ENCODE measurements at places on chromosomes 3 and 15. TPM values are rescaled to one million over a fixed set of nuclear protein-coding genes. Genes with fewer than 3 reads are reported as not detected.

FMN1 gene
- 1.1 TPM for total RNA-seq

GJD2 gene
- total RNA-seq = 3.3 TPM

ITIH1 gene
- total RNA-seq = not detected

MUC4 gene
- 2.5 TPM for total RNA-seq

SEMA3G gene
- total RNA-seq = 0.59 TPM

DNA sequence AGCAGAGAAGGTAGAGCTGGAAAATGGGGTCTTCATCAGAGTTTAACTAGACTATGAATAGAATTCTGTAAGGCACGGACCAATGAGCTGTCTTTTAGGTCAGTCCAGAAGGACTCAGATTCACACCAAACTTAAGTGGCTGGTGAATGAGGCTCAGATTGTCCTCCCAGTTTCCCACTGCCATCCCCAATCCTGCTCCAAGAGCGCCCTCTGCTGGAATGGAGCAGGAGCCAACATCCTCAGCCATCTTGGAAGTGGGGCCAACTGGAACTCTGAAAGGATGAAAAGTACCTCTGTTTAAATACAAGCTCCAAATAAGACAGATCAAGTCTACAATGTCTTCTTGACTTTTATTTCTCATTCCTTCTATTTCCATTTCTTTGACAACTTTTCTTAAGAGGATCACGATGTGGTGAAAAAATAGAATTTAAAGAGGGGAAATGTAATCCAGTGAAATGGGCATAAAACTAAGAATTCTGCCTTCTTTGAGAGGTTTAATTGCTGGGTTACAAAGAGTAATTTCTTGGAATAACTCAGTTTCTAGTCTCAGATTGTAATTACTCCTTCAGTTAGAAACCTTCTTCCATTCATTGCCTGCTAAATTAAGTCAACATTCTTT, 217.1 kb upstream of the TPRG1 start:
- H3K27me3 ChIP-seq = no peaks in the 10 kb centered on the region
- peak; percentile 86 for DNase-seq
- no peaks in the 10 kb centered on the region for H3K4me1 ChIP-seq
- no peak overlapping the region for H3K4me3 ChIP-seq
- no peaks in the 10 kb centered on the region for H3K36me3 ChIP-seq
- no peak overlapping the region for H3K27ac ChIP-seq

- DNase-seq = no peak
- peaks cover 20% of the 10 kb centered on the region for H3K36me3 ChIP-seq
- no peak overlapping the region for H3K27ac ChIP-seq
- H3K4me1 ChIP-seq = peaks cover 3% of the 10 kb centered on the region
- peaks cover 2% of the 10 kb centered on the region for H3K27me3 ChIP-seq
- H3K4me3 ChIP-seq = no peak overlapping the region
Measured at GRCh38 chr15:57872281-57873030, 165.9 kb downstream of the POLR2M start.

DNA sequence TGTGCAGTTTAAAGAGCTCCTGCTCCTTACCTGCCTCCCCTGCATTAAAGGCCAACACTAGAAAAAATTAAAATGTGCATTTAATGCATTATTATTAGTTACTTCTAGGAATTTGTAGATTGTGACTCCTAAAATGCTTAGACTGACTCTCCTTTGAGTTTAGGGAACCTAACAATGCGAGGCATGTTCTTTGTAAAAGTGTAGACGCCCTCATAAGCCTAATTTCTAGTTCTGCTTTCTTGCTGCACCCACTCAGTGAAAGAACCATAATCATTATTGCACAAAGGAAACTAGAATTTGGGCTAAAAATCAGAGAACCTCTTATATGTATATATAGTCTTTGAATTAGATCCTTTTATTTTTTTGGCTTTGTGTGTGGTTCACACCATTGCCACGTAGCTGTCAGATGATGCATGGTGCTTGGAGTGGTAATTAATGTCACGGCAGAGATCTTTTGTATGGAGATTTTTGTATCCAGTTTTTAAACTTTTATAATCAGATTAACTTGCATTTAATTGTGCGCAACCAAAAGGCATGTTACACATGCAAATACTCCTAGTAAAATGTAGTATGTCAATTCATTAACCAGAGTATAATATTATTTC, 710 bp downstream of the ABHD10 start:
- H3K27me3 ChIP-seq = no peaks in the 10 kb centered on the region
- H3K27ac ChIP-seq = peak overlapping the region; percentile 88
- DNase-seq = no peak
- peak overlapping the region; percentile 84 for H3K4me3 ChIP-seq
- H3K4me1 ChIP-seq = peaks cover 8% of the 10 kb centered on the region

GRCh38 chr3:165389064-165389463, 192.9 kb upstream of the SLITRK3 start:
- no peaks in the 10 kb centered on the region for H3K27me3 ChIP-seq
- H3K4me1 ChIP-seq = peaks cover 10% of the 10 kb centered on the region
- no peak overlapping the region for H3K4me3 ChIP-seq
- H3K36me3 ChIP-seq = no peaks in the 10 kb centered on the region

DNA sequence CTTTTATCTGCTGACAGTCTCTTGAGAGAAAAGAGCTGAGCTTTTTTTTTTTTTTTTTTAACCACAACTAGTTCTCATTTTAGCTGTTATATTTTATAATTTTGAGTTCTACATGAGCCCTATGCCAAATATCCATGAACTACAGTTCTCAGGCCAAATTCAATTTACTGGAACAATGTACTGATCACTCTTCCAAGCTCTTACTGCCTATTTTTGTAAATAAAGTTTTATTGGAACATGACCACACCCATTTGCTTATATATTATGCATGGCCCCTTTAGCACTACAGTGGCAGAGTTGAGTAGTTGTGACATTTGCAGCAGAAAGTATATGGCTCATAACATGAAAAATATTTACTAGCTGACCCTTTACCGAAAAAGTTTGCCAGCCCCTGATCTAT, 129.2 kb upstream of the SKOR1 start:
- DNase-seq = no peak
- H3K36me3 ChIP-seq = peaks cover 14% of the 10 kb centered on the region
- H3K27ac ChIP-seq = no peak overlapping the region
- no peak overlapping the region for H3K4me3 ChIP-seq
- H3K4me1 ChIP-seq = peaks cover 1% of the 10 kb centered on the region
- no peaks in the 10 kb centered on the region for H3K27me3 ChIP-seq
